ENCODE measurements at places on chromosomes 11 and 22.

DNA sequence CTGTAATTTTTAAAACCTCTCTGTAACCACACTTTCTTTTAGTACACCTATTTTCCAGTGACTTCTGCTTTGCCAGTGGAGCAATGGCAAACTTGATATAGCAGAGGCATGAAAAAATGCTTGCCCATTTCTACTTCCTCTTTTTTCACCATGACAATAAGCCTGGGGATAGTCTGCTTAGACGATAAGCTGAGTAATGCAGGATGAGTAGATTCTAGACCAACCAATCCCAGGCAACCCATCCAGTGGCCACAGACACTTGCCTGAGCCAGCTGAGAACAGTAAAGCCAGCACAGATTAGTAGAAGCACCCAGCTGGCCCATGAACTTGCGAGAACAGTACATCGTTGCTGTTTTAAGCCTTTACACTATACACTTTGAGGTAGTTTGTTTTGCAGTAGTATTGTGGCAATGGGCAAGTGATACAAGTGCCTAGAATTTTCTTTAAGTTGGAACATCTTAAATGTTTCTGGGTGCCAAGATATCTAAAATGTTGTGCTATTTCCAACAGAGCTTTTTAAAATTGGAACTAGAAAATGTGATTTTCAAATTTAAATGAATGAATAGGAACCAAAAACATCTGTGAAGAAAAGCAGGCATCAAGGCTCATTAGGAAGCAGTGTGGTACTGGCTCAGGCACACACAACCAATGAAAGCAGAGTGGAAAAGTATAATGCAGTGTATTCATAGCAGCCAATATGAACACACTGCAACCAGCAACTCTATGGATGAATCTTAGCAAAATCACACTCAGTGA is 37.7 kb downstream of the DDI1 start:
- no peak for DNase-seq

- DNase-seq, result no peak
Measured at GRCh38 chr11:72353861-72354260, 80.5 kb downstream of the CLPB start.

GRCh38 chr22:38762551-38762983 is 6.8 kb upstream of the SUN2 start:
- no peak for DNase-seq

- no peak for DNase-seq
Measured at GRCh38 chr11:68261006-68261405, 10.8 kb downstream of the C11orf24 start.

GRCh38 chr11:132062031-132062430 is 691.6 kb downstream of the NTM start:
- DNase-seq, result no peak

- no peak for DNase-seq
Measured at GRCh38 chr11:128666397-128666796, 27.5 kb upstream of the FLI1 start.

- DNase-seq, result no peak
Measured at GRCh38 chr11:79414041-79414440, 26.8 kb downstream of the TENM4 start.

DNA sequence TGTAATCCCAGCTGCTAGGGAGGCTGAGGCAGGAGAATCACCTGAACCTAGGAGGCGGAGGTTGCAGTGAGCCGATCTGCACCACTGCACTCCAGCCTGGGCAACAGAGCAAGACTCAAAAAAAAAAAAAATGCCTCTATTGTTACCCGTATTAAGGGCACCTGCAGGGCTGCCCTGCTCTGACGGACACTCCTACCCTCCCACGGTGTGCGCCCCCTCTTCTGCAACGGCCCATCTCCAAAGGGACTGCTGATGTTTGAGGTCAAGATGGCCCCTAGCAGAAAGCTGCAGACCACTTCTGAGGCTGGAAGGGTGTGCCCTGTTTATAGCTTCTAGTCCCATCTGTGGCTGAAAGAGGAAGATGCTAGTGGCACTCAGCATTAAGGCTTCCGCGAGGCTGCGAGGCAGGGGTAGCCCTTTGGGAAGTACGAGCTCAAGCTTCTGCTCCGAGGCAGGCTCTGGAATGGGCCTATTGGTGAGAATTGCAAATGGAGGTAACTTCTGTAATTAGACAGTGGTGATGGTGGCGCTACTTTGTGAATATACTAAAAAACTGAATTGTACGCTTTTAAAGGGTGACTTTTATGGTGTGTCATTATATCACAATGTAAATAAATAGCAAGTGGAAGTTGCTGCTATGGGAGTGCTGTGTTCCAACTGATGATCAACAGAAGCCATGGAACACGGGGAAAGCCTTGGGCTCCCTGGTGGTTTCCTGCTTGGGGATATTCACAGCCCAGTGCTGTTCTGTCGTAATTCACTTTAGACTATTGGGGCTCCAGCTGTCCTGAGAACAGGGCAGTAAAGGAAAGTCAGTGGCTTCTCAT is 24.3 kb downstream of the ARFGAP2 start:
- DNase-seq, result no peak

DNA sequence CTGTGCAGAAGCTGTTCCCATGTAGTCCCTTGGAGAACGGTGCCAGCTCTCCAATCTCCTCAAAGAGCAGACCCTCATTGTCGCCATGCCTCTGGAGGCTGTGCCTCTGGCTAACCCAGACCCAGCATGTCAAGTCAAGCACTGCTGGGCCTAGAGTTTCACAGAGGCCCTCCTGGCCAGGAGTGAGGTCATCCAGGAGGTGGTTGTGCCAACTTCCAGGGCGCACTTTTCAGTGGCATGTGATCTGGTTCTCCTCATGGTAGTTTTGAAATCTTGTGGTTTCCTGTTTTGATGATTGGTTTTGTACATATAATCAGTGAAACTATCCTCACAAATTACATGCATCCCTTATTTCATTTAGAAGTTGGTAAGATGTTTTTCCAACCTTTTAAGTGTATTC is 78.9 kb downstream of the PPFIBP2 start:
- DNase-seq, result no peak

DNA sequence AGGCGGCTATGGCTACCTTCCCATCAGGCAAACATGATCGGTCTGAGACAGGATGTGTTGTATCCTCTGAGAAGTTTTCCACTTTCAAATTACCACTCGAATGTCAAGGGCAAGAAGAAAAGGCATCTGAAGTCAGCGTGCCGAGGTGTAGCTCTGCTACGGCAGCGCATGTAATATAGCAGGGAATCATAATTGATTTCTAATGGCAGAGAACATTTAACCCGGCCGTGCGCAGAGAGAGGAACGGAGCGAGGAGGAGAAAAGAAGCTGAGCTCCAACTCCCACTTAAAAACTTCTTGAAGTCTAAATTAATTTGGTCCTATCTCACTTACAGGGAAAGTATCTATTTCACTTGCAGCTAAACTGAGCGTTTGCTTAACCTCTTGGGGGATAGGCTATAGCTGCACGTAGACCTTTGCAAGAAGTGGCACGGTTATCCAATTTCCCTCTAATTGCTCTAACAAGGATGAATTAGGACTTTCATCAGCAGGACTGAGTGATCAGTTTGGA is 137.3 kb upstream of the KIRREL3 start:
- DNase-seq, result no peak

DNA sequence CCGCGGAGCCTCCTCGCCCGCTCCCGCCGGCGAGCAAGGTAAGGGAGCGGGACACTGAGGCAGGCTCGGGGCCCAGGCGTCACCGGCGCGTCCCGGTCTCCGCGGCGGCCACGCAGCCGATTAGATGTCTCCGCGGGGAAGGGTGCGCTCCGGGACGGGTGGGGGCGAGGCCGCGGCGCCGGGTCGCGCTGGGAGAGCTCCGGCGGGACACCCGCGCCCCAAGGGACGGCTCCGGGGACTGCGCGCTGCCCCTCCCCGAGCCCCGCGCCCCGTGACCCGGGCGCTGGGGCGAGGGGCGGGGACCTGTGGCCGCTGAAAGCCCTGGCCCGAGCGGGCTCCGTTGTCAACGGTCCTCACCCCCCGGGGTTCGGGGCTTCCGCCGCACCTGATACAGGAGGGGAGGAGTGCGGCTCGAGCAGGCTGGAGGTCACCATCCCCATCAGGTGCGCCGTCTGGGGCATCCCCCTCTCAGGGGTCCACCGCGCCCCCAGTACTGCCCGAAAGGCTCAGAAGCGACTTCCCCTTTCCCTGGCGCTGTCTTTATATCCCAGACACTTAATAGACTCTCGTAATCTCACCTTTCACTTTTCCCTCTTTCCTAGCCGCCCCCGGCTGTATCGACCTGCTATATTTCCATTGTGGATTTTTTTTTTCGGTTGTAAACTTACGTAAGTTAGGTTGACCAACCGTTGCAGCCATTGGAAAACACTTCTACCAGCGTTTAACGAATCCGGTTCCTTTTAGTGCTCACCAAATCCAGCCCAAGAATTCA is 573 bp downstream of the PPFIA1 start:
- DNase-seq, result peak; percentile 51

GRCh38 chr11:132579136-132579535 is 953.2 kb downstream of the OPCML start:
- DNase-seq, result no peak

DNA sequence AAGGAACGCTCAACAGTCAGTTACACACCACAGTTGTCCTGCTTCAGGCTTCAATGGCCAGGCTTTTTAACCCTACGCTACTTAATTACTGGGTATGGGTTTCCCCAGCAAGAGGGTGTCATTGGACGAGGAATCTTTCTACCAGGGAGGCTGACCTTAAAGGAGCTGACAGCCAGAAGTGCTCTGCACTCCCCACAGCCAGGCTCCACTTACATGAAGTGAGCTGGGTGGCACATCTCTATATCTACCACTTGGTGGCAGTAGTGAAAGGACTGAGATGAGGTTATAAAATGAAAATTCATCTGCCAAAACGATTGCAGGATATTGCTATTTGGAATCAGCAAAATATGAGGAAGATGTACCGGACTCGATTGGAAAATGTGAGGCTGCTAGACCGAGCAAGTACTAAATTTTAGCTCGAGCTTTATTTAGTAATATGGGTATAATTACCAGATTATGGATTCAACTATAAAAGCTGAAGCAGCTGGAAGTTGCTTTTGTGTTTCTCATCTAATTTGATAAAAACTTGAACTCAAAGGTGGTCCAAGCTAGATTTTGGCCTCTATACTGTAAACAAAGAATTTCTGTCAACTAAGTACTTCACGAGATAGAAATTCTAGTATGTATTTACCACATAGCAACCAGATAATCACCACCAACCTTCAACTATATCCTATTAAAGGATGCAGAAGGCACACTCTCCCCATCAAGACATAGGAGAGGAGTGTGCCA is 53.9 kb upstream of the CEP126 start:
- DNase-seq, result peak; percentile 12

GRCh38 chr11:100816823-100817222 is 129.7 kb downstream of the ARHGAP42 start:
- no peak for DNase-seq

- DNase-seq, result no peak
Measured at GRCh38 chr11:58616594-58616993, 5.9 kb upstream of the CNTF start.

GRCh38 chr11:111937461-111937769 is 272 bp downstream of the DIXDC1 start:
- no peak for DNase-seq

DNA sequence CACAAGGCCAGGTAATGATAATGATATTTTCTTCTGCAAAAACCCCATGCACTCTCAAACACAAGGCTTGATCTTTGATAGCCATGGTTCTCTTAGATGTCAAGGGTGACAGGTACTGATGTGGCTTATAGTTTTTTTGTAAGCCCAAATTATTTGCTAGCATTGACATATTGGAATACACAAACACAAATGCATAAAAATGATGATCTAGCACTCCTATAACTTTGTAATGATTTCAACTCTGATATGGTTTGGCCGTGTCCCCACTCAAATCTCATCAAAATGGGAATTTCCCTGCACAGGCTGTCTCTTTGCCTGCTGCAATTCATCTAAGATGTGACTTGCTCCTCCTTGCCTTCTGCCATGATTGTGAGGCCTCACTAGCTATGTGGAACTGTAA is 572.5 kb upstream of the CCDC90B start:
- no peak for DNase-seq

GRCh38 chr22:27842669-27843431 is 41.3 kb upstream of the MN1 start:
- no peak for DNase-seq

DNA sequence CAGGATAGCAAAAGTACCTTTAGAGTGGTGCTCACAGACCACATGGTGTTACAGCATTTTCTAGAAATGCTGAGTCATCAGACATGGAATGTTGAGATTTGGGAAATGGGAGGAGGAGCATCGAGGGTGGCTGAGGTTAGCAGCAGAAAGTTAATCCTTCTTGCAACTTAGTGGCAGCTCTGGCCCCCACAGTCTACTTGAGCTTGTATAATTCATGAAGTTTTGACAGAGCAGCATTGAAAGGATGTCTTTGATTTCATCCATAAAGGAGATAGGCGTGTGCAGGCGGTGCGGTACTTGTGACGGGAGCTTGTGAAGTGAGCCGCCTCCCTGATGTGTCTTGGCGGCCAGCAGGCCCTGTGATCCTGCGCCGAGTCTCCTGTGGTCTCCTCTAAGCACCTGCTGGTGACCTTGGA is 330.5 kb downstream of the TBC1D22A start:
- no peak for DNase-seq

DNA sequence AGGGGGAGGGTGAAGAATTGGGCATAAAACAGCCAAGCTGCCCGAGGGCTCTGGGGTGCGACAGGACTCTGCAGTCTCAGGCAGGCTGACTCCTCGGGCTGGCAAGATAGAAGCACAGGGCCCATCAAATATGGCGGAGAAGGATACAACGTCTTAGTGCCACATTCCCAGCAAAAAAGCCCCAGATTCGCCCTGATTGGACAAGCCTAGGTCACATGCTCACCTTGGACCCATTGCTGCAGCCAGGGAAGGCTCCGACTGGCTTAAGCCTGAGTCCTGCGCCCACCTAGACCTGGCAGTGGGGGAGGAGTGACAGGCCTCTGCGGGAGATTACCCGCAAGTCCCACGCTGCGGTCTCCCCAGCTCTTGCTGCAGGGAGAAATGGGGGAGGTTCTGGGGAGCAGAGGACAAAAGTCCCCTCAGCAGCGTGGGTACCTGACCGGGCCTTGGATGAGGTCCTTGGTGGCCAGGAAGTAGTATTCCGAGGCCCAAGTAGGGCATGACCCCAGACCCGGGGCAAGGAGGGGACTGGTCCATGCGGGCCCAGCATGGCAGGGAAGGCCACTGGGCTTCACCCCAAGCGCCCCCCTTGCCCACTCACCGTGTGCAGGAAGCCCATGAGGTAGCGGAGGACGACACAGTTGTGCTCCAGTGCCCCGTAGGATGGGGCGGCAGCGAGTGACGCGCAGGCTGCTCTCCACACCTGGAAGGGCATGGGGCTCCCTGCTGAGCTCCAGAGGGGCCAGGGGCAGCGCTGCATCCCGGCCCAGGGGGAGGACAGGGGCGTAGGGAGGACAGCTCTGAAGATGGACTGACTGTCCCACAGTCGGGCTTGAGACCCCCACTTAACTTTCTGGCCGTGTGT is 113.0 kb downstream of the ARHGAP8 start:
- no peak for DNase-seq

DNA sequence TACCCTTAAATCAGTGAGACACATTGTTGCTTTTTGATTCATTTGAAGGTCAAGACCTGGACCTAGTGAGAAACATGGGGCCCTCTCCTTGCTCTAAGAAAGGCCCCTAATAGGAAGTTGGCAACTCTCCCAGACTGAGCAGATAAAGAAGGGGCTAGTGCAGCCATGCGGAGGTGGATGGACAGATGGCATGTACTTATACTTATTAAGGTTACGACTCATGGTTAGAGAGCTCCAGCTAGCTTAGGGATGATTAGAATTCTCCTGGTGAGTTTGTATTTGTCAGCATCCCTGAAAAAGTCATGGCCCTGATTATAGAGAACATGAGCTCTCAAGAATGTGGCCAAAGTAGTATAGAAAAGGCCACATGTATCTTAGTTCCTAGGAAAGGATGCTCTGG is 112.1 kb upstream of the BDNF start:
- no peak for DNase-seq
